ENCODE measurements at places on chromosomes 4 and X.

- no peak for DNase-seq
Observed at GRCh38 chr4:177951026-177951425, 508.8 kb upstream of the AGA start.

DNA sequence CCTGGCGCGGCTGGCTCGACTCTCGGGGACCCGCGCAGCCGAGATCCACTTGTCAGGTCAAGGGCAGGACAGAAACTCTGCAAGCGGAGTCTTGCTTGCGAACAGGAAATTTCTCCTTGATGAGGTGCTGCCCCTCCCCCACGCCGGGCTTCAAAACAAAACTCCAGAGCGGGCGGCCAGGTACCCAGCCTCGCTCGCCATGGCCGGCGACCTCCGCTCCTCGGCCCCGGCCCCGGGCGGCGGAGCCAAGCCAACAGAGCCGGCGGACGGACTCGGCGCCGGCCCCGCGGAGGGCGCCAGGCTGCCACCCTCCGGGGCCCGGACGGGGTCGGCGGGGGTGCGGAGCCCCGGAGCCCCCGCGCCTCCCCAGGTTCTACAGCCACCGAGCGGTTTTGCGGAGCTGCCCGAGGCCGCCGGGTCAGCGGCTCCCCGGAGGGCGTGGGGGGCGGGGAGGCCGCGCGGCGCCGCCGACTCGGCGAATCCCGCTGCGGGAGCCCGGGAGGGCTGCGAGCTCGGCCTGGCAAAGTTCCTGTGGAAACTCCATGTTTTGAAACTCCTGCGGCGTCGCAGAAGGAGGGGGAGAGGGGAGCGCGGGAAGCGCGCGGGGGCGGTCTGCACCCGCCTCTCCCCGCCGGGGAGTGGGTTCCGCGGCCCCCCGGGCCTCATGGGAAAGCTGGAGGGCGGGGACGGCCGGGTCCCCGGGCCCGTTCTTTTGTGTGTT lies 11.7 kb upstream of the BCOR start:
- DNase-seq: no peak

- DNase-seq: peak; percentile 63
Observed at GRCh38 chrX:129843459-129844306, at the start of gene ZDHHC9. ZDHHC9 (minus strand) TSS chrX:129843886; CDS start chrX:129841945, 1,941 bp downstream.

GRCh38 chr4:145098675-145099037 lies 545 bp downstream of the ABCE1 start:
- no peak for DNase-seq

- DNase-seq: no peak
Observed at GRCh38 chrX:65932173-65933084, 107.5 kb downstream of the VSIG4 start.

DNA sequence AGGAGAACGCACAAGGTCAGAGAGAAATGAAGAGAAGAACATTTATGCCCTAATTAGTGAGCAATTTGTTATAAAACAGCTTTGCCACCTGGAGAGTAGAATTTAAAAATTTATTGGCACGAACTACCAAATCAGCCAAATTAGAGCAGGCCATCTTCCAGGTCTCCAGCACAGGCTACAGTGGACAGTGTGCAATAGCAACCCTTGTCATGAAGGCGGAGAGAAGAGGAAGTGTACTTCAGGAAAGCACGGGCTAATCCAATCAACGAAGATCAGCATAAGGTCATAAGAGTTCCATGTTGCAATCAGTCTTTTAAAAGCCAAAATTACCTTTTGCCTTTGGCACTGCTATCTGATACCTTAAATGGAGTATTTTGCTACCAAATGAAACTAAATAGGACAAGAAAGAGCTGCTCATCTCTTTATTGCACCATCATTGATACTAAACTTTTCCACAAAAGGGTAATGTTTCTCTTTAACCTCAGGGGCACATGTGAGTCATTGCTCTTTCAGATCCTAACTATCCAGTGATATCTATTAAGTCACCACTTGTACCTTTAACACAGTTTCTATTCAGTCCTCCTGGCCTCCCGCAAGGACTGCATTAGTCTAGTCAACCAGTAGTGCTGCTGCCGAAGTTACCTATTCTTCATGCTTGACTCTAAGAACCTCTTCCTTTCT lies 19.9 kb downstream of the ANK2 start:
- DNase-seq: no peak

GRCh38 chrX:72620550-72621145 lies 48.0 kb upstream of the HDAC8 start:
- DNase-seq: no peak

DNA sequence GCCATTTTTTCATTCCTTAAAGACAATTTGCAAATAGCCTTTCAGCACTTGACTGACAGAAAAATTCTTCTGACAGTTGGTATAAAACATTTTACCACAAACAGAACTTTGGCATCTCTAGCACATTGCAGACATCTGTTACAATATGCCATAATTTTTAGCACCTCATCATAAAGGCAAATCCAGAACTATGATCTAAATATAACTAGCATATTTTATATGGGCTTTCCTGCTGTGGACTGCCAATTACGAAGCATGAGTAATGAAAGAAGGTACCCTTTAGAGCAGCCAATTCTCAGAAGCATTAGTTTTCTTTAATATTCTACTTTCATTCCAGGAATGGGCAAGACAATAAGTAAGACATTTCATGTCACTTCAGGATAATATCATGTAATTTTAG lies 647.4 kb upstream of the GALNT7 start:
- DNase-seq: no peak

GRCh38 chr4:188722911-188723310 lies 583.7 kb downstream of the TRIML1 start:
- DNase-seq: no peak

All from NCI-H1436 treated with DMSO at 0.1 percent for 48 hours (cell line).